ENCODE measurements at places on chromosomes 12 and 14. TPM values are rescaled to one million over a fixed set of nuclear protein-coding genes. Genes with fewer than 3 reads are reported as not detected.

DNA sequence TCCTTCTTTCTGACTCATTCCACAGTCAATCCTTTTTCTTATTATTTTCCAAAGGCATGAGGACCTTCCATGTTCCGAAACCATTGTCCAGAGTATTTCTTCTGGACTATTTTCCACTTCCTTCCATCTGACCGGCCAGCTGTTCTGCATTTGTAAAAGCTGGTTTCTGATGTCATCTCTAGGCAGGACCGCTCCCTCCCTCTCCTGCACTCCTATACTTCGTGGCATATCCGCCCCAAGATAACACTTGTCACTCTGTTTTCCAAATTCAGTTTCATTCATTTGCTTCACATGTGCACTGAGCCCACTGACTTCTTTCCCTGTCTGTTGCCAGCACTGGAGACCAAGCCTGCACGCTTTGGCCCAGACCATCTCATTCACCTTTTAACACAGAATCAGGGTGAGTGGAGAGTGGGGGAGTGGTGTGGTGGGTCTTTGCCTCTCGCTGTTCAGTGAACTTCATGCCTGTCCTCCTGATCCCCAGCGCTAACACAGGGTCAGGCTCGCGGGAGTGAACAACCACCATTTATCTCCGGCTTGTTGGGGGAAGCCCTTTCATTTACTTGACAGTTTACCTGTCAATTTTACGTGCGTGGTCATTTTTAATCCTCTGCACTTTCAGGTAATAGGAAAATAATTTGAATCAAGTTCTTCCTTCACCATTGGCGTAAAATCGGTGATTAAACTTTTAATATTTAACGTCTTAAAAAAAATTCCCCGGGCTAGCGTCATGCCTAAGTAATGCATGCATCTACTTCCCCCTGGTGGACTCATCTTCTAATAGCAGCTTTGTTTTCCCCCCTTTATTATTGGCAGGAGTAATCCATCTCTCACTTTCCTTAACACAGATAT is 52.5 kb downstream of the C12orf75 start:
- no peak for DNase-seq

DNA sequence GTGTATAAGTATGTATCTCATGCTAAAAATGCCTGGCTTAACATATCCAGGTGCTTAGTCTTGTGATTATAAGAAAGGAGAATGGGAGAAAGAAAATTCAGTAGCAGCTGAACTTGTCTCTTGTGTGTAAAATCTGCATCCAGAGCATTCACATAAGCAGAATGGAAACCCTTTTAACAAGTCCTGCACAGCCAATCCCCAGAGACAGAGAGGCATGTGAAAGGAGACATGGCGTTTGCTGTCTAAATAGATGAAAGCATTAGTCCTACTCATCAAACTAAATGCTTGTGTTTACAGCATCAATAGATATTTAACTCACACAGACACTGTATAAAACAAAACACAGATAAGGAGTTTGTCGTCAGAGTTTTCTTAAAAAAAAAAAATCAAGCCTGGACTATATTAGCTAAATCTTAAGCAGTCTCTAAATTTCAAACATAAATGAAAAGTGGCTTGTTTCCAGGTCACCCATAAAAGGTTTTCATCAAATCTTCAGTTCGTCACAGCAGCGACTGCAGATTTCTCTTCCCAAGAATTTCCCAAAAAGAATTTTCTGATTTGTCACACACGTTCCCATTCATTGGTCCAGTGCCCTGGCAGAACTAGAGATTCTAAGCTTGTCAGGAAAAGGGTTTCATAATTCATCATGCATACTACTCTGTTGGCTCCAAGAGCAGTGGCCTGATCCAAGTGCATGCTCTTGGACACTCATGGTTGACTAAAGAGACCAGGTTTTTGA is 249.2 kb downstream of the BTG1 start:
- no peak for DNase-seq

- DNase-seq: no peak
Measured at GRCh38 chr12:132166093-132166492, 21.8 kb downstream of the NOC4L start.

- DNase-seq: no peak
Measured at GRCh38 chr12:4855121-4855924, 54.4 kb upstream of the KCNA1 start.

The KDM5A gene
- 45.7 TPM for total RNA-seq

GRCh38 chr12:96420277-96420835 is 20.1 kb upstream of the CDK17 start:
- DNase-seq: no peak

DNA sequence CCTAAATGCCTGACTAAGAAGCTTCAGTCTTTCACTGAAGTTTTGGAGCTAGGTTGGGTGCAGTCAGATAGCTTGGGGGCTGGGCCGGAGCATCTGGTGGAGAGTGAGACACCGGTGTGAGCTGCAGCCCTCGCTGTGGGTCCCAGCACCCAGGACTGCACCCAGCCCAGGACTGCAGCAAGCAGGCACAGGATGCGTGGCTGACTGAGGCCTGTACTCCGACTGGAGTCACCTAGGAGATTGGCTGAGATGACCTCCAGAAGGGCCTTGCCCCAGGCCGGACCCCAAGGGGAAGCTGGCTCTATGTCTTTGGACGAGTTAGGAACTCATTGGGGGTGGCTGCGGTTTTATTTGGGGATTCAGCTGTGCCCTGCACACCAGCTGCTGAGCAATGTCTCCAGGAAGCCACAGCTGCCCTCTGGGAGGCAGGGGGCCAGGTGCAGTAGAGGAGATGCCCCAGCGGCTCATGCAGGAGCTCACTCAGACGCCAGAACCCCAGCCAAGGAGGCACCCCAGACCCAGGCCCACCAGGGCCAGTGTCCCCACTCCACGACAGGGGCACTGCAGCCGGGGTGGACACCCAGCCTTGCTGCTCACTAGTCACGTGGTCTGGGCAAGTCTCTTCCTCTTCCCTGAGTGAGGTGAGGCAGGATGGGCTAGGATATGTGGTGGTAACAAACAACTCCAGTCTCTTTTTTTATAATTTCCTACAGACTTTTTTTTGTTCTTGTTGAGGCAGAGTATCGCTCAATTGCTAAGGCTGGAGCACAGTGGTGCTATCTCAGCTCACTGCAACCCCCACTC is 31.8 kb upstream of the RCOR1 start:
- no peak for DNase-seq

DNA sequence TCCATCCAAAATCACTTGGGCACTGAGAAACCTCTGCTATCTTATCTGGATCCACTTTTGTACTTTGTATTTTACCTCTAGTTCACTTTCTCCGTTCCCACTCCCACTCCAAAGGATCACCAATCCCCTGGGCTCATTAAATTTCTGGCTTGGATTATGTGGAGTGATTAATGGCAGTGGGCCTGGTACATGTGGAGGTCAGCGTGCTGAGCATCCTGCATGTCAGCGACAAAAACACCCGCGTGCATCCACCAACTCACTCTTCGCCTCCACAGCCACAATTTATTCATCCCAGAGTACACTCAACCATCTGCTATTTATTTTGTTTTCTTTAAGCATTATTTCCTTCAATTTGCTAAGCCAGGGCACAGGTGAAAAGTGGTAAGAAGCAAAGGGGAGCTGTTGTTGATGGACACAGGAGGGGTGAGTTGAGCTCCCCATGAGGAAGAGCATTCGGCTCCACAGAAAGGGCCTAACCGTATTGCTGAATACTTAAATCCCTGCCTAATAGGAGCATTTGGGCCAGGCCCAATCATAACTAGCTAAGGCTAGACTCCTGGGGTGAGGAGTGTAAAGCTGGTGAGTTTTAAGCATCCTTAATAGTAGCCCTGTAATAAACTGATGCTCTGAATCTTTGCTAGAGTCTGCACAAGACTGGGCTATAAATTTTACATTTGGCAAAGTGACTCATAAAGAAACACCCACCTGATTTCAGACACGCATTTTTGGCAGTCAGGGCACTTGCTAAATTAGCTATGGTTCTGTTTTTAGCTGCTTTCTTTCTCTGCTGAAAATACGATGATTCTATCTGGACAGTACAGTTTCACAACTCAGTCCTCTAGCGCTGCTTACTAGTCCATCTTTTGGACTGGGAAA is 137.8 kb downstream of the SLC25A21 start:
- no peak for DNase-seq

The BBOF1 gene
- total RNA-seq: 5.6 TPM

The TESPA1 gene
- total RNA-seq: 2.5 TPM

GRCh38 chr14:102497998-102498677 is 11.4 kb downstream of the ANKRD9 start:
- no peak for DNase-seq

DNA sequence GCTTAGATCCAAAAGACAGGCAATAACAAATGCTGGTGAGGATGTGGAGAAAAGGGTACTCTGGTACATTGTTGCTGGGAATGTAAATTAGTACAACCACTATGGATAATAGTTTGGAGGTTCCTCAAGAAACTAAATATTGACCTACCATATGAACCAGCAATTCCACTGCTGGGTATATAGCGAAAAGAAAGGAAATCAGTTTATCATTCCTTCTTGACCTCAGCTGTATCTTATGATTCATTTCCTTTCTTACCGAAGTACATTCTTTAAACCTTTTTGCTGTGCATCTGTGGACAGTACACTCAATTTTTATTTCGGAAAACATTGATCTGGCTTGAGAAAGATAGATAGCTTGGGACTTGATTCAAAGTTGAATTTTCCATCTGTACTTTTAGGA is 183.2 kb upstream of the LRFN5 start:
- DNase-seq: no peak

The KRR1 gene
- total RNA-seq: 21.4 TPM

- DNase-seq: no peak
Measured at GRCh38 chr12:1189163-1189562, 198.1 kb downstream of the ERC1 start.

- DNase-seq: no peak
Measured at GRCh38 chr12:53498235-53498630, 1.0 kb downstream of the MAP3K12 start.

DNA sequence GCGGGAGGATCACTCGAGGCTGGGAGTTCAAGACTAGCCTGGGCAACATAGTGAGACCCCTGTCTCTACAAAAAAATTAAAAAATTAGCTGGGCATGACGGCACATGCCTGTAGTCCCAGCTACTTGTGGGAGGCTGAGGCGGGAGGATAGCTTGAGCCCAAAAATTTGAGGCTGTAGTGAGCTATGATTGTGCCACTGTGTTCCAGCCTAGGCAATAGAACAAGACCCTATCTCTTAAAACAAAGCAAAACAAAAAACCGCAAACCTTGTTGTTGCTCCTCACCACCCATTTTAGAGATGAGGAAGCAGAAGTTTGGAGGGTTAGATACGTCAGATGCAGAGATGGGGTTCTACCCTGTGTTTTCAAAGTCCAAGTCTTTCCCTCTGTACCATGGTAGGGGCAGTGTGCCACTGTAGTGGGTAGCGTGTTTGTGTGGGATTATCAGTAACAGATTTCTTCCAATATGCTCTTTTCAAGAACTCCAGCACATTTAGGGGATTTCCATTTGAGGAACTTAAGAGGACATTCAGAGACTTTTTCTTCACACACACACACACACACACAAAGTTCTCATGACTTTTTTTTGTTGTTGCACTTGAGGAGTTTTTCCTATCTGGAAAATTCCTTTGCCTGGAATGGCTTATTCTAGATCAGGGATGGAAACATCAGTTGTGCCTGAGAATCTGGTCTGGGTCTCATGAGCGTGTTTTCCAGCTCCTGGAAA is 186.5 kb downstream of the CHST11 start:
- DNase-seq: no peak

- DNase-seq: no peak
Measured at GRCh38 chr12:77072833-77073495, 7.6 kb upstream of the E2F7 start.

DNA sequence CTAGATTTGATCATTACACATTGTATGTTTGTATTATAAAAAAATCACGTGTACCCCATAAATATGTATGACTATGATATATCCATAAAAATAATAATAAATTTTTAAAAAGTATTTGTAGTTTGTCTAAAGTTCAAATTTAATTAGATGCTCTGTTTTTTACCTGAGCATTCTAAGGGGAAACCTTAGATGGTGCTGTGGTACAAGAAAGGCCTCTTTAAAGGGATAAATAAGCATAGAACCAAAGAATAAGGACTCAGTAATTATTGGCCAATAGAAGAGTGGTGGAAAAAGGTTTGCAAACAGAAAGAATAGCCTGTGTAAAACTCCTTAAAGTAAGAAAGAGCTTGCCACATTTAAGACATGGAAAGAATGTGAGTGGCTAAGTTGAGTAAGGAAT is 580.1 kb upstream of the SEL1L start:
- no peak for DNase-seq

The UBR7 gene
- 34.4 TPM for total RNA-seq

The ARHGEF25 gene
- total RNA-seq: 28.7 TPM

The FBLN5 gene
- total RNA-seq: 240 TPM

DNA sequence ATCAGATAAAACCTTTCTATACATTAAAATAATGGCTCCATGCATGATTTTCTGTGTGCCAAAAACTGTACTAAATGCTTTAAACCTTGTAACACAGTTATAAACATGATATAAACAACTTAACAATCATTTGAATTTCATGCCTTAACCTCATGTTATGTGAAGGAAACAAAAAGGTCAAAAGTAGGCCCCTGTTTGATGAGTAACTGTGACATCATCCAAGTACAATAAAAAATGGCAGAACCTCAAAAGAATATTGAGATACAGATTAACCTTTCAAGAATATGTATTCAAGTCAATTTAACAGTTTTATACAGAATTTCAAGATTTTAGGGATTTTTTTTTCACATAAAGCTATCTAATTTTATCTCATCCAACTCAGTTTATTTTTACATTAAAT is 310.7 kb upstream of the DCN start:
- DNase-seq: no peak

GRCh38 chr14:73394317-73394716 is 64.0 kb downstream of the NUMB start:
- no peak for DNase-seq

DNA sequence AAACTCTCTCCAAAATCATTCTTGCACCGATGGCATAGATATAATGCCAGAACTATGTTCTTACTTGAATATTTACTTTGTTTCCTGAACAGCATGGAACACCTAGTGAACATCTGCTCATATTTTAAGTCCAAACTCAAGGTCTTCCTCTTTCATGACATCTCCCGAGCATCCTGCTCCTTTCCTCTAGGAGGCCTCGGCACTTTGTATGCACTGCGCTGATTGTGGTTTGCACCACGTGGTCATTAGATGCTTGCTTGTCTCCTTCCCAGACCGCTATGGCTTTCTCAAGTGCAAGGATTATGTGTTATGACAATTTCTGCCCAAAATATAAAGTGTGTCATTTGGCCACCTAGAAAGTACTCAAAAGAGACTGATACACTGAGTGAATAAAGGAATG is 912.0 kb downstream of the GALC start:
- no peak for DNase-seq

DNA sequence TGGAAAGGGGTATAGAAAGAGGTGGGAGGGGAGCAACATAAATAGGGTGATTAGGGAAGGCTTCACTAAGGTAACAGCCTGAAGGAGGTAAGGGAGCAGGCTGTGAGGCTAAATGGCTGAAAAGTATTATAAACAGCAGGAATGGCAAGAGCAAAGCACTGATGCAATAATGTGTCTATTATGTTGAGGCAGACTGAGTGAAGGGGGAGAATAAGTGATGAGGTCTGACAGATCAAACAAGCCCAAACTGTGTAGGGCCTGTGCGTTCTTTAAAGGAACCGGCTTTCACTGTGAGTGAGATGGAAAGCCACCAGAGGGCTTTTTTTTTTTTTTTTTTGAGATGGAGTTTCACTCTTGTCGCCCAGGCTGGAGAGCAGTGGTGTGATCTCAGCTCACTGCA is 6.7 kb upstream of the VCPKMT start:
- DNase-seq: no peak
